EH (cell line): ENCODE measurements at places on chromosomes 12 and 14.

GRCh38 chr14:86796221-86797074 is 1196.5 kb downstream of the GALC start:
- peak; percentile 84 for DNase-seq

GRCh38 chr12:94100211-94100627 is 48.2 kb upstream of the PLXNC1 start:
- peak; percentile 73 for DNase-seq

DNA sequence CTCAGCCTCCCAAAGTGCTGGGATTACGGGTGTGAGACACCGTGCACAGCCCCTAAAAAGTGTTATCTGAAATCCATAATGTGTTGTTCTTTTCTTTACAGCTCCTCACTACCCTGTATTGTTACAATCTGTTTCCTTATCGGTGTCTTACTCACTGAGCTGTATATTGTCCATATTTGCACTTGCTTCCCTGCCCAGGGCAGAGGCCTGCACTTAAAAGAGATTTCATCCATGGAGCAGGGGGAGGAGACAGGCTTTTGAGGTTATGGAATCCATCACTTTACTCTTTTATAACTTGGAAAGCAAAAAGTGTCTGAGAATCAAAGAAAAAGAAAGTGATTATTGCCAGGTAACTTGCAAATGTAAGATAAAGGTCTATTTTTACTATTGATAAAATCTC is 251.0 kb downstream of the DIO2 start:
- no peak for DNase-seq

DNA sequence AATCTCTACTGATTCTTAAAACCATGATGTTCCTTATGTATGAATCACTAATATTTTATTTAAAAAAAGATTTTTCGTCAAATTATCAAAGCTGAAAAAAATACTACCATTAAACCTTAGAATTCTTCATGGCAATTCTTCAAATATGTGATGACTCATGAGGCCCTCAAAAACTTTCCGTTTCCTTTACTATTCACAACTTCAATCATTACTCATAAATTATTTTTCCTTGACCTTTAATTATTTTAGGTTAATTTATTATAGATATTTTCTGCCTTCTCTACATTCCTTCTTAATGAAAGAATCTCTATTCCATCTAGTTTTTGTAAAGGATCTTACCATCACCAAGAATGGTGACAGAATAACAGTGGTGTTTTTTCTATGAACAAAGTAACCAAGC is 162.1 kb upstream of the SOX5 start:
- DNase-seq: peak; percentile 46

DNA sequence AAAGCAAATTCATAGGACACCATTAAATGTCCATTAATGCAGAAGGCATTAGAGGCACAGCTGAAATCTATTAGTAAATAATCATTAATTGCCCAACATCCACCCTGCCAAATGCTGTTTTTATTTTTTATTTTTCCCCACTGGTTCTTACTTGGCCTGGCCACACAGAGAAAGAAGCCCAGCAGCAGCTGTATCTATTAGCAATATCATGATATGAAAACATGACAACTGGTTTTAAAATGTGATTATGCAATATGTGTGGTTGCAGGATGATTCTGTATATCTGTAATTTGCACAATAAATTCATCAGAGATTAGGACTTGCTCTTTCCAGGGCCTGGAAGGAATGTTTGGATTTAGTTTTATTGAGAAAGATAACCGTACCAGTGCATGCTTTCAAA is 44.9 kb downstream of the SIX6 start:
- peak; percentile 7 for DNase-seq

DNA sequence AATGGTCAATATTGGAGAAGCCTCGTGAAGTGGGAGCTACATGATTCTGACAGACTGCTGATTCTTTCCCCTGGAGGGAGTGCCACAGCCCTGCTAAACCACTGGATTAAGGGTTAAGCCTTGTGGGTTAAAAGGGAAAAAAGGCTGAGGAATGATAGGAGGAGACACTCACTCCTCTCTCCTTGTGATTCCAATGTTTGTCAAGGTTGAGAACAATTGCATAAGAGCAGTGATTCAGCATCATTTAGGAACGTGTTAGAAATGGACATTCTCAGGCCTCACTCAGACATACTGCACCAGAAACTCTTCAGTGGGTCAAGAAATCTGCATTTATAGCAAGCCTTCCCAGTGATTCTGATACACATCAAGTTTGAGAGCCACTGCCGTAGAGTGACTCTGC is 87.8 kb upstream of the GZMB start:
- DNase-seq: no peak

GRCh38 chr14:54650331-54650958 is 83.5 kb downstream of the SAMD4A start:
- DNase-seq: peak; percentile 89

GRCh38 chr14:94161981-94162380 is 12.1 kb upstream of the PPP4R4 start:
- DNase-seq: no peak

DNA sequence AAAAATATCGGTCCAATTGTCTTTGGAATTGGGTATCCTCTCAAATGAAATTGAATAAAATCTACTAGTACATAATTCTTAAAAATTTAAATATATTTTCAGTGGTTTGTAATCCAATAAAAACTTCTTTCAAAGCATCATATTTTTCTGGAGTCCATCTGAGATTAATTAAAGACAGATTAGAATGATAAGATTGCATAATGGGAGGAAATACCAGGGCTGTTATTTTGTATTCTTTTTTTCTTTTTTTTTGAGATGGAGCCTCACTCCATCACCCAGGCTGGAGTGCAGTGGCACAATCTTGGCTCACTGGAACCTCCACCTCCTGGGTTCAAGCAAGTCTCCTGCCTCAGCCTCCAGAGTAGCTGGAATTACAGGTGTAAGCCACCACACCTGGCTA is 103.8 kb downstream of the TMTC3 start:
- DNase-seq: peak; percentile 62

DNA sequence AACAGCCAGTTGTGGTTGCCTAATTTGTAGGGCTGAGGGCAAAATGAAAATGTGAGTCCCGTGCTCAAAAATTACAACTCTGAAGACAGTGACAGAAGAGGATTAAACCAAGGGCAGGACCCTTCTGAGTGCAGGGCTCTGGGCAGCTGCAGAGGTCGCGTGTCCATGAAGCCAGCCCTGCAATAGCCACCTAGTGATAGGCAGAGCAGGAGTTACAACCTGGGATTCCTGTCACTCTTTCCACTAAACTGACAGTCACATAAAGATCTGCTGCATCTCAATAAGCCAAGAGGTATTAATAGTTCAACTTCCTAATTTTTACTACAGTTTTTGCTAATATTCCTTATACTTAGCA is 94.1 kb downstream of the SLC2A13 start:
- DNase-seq: no peak

DNA sequence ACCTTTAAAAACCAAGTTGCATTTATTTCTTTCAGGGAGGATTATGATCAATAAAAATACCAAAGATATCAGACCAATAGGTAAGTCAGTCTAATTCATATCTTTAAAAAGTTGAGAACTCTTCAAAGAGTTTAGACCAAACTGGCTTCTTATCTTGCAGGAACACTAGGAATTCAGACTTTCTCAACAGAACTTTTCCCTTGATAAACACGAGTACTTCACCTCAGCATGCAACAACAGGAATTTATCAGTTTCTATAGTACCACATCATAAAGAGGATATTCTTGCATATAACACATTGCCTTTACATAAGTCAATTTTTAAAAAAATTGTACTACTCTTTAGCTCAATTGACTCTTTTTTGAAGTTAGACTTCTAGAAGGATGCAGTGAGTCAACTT is 68.2 kb downstream of the DNAI7 start:
- DNase-seq: no peak

GRCh38 chr14:69408331-69408960 is 10.0 kb downstream of the SLC39A9 start:
- DNase-seq: no peak

- DNase-seq: peak; percentile 36
Measured at GRCh38 chr12:12190087-12190809, 76.6 kb downstream of the LRP6 start.
